ENCODE measurements at places on chromosomes 4 and X.

- DNase-seq, result peak; percentile 38
These were observed 2.7 kb downstream of the GSX2 start for GRCh38 chr4:54102531-54103106.

- no peak for DNase-seq
These were observed 83.9 kb upstream of the CPEB2 start for GRCh38 chr4:14918336-14918735.

DNA sequence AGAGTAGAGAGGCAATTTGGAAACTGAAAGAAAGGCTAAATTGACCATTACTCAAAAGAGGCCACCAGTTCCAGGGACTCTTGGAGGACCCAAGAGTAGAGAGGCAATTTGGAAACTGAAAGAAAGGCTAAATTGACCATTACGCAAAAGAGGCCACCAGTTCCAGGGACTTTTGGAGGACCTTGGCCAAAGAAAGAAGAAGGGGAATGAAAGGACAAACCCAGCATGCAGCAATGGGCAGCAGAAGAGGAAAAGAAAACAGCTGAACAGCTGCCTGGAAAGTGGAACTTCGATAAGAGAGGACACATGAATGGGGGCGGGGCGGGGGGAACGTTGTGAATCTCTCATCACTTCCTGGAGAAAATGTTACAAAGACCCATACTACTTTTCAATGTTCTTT, 80.8 kb downstream of the PALLD start:
- no peak for DNase-seq

- DNase-seq, result no peak
These were observed 202.3 kb downstream of the PPP3CA start for GRCh38 chr4:101145021-101145420.

- no peak for DNase-seq
These were observed 418.0 kb upstream of the PITX2 start for GRCh38 chr4:111040904-111041303.

DNA sequence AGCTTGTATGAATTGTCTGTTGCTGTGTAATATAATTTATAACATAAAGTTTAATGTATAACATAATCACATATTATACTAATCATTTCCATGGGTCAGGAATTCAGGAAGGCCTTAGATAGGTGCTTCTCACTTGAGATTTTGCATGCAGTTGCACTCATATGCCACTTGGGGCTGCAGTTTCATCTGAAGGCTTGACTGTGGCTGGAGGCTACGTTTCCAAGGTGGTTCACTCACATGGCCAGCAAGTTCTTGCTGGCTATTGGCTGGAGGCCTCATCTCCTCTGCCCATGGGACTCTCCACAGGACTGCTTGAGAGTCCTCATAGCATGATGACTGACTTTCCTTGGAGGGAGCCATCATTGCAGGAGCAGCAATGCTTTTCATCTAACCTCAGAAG, 53.4 kb upstream of the STX18 start:
- no peak for DNase-seq

GRCh38 chr4:59161249-59161648, 2038.9 kb upstream of the ADGRL3 start:
- DNase-seq, result peak; percentile 39

DNA sequence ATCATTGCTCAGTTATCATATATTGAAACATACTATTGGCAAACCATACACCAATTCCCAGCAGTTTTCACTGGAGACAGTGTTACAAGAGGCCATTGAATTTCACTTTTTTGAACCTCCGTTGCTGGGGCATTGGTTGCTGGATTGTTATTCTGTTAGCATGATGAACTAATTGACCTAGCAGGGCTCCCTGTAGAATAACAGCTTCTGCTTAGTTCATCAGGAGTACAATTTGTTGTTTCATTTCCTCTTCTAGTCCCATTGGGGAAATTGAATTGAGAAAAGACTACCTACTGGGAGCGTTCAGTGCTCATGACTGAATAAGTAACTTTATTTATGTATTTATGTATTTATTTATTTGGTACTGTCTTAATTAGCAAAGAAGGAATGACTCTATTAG, 151.6 kb downstream of the SLIT2 start:
- no peak for DNase-seq

GRCh38 chr4:2647403-2648158, 108.6 kb downstream of the TNIP2 start:
- DNase-seq, result no peak

DNA sequence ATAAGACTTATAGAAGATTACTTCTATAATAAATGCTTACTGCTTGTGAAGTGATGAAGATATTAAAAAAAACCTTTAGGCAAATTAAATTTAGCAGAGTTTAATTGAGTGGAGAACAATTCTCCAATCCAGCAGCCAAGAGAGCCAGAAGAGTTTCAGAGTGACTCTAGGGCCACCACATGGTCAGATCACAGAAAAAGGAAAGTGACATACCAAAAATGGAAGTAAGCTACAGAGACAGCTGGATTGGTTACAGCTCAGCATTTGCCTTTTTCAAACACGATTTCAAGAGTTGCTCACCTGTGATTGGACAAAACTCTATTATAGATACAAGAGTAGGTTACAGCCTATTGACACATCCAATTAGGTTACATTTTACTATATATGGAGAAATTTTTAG, 79.0 kb upstream of the TRAM1L1 start:
- DNase-seq, result peak; percentile 31

DNA sequence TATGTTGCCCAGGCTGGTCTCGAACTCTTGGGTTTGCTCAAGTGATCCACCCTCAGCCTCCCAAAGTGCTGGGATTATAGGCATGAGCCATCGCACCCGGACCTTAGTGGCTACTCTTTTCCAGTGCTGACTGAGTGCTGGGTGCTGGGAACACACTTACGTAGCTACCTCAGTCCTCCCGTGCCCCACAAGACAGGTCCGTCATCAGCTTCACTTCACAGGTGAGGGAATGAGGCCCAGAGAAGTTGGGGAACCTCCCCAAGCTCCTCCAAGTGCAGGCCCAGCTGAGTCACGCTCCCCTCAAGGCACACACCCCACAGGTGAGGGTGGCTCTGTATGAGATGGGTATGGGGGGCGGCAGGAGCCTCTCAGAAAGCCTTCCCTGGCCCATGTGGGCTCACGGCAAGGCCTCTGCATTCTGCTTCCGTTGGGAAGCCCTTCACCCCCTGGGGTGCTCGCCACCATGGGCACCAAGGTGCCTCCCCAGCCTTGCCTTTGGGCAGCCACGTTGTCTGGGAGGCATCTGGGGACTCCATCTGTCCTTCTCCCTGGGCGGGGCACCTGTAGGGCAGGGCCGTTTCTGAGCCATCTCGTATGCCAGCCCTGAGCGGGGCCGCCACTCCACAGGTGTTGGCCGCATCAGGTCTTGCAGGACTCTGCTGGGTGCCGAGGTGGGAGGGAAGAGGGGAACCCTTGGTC, 28.4 kb downstream of the NSG1 start:
- no peak for DNase-seq

DNA sequence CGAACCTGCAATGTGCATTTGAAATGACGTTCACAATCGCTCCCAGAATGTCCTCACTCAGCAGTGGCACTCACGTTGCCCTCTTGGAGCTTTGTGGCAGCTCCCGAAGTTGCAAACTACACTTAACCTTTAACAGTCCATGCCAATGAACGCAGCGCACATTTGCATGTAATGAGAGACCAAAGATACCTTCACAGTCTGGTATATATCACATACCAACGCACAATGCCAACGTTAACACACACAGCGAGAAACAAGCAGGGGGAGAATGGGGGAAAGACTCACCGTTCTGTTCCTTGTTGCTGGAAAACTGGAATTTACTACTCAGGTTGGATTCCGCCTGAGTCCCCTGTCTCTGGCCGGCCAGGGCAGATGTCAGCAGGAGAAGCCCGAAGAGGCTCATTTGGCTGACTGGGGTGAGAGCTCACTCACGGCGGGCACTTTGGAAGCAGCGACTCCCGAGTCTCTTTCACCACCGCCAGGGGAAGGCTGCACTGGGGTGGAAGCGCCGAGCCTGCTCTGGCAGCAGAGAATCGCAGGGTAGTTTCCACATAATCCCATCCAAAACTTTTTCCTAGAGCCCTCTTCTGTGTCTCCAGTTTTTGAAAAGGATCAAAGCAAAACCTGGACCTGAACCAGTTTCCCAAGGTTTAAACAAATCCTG, 966 bp downstream of the PDGFC start:
- peak; percentile 80 for DNase-seq

- no peak for DNase-seq
These were observed 50.2 kb upstream of the TLR3 start for GRCh38 chr4:186018784-186019183.

- DNase-seq, result no peak
These were observed 42.0 kb downstream of the PSAPL1 start for GRCh38 chr4:7392438-7393421.

- DNase-seq, result no peak
These were observed 810 bp upstream of the SOX3 start for GRCh38 chrX:140505421-140506337.

DNA sequence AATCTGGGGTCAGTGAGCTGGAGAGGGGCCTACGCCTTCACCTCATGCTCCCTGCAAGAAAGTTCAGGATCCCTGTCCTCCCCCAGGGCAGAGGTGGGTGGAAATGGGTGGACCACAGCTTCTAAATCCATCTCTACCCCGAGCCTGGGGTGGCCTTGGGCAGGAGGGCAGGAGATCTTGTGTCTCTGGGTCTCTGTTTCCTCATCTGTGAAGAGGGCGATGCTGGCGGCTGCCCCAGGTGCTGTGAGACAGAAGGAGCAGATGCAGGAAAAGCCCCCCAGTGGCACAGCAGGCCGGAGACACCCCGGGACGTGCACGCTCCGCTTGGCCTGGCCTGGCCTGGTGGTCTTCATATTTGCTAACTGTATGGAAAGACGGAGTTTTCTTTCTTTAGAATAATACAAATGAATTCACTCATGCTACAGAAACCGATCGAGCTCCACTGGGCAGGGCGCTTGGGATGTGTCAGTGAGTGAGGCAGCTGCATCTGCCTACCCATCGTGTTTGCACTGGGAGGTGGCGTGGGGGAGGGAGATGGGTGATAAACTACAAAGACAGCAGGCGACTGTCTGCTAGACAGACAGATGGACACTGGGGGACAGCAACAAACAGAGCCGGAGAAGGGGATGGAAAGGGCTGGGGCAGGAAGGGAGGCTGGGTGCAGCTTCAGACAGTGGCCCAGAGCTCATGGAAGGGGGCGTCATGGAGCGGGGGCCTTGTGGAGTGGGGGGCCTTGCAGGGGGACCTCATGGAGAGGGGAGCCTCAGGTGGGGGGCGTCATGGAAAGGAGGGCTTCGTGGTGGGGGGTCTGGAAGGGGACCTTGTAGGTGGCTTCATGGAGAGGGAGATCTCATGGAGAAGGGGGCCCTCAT, 136.2 kb downstream of the CPZ start:
- DNase-seq, result no peak

DNA sequence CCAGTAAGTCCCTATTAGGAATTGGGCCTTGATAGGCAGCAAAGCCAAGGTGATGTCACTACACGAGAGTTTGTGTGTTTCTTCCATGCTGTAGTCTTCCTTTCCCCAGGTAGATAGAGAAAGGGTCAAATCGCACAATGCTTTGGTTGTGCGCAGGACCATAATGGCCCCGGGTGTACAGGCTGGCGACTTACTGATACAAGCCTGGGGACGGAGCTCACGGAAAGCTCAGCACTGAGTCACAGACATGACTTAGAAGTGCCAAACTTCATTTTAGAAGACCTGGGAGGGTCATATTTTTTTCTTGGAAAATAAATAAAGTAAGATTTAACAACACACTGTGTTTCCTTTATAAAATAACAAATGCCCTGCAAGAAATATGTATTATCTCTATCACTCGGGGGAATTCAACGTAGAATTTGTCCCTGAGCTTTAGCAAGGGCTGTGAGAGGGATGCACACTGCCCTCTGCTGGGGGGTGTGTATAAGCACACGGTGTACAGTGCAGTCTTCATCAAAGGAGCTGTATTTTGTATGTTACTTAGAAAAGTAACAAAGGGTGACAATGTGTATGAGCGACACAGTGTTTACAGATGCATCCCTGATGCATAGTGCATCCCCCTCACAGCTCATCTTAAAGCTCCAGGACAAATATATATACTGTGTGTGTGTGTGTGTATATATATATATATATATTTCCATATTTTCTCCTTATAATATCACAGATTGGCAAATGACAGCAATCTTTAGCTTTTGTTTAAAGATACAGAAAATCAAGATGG, 254.5 kb upstream of the VEGFC start:
- peak; percentile 68 for DNase-seq

GRCh38 chrX:154458116-154458953, at the start of gene PLXNA3:
Gene PLXNA3 (plus strand): TSS chrX:154458281. CDS start chrX:154460184, 1,903 bp downstream.
- DNase-seq, result no peak

- peak; percentile 57 for DNase-seq
These were observed 5.3 kb downstream of the LRRC66 start for GRCh38 chr4:52014903-52015302.

DNA sequence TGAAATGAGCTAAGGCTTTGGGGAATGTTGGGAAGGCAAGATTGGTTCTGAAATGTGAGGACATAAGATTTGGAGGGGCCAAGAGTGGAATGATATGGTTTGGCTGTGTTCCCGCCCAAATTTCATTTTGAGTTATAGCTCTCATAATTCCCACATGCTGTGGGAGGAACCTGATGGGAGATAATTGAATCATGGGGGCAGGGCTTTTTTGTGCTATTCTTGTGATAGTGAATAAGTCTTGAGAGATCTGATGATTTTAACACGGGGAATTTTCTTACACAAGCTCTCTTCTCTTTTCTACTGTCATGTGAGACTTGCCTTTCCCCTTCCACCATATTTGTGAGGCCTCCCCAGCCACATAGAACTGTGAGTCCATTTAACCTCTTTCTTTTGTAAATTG, 157.6 kb upstream of the C1QTNF7 start:
- DNase-seq, result no peak

DNA sequence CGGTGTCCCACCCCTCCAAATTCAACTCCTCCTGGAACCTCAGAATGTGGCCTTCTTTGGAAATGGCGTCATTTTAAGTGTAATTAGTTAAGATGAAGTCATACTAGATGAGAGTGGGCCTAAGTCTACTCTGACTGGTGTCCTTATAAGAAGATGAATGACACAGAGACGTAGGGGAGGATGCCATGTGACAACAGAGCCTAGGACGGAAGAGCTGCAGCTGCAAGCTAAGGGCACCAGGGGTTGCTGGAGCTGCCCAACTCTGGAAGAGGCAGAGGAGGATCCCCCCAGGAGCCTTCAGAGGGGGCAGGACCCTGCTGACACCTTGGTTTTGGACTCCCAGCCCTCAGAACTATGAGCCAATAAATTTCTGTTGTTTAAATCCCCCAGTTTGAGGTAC, 115.1 kb downstream of the STK32B start:
- no peak for DNase-seq

DNA sequence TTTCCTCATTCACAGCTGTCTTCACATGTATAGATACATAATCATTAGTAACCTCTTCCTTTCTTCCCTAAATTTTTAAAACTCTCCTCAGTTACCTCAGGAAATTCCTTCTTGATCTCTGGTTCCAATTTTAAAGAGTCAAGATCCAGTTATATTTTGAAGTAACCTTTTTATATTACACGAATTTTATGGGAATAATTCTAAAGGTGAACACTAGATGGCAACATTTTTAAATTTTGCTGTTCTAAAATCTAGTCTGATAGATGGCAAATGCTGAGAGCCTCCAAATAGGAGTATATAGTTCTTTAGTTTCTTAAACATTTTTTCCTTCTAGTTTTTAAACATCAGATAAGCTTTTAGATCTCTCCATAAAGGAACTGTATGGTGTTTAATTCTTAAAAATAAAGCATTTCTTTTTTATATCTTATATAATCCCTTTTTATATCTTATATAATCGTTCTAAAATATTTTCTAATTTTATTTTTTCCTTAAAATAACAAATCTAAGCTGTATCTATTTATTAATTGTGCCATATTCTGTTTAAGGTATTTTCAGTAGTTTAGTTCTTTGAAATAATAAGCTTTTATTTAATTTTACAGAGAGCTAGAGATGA, 37.9 kb upstream of the PAPSS1 start:
- DNase-seq, result peak; percentile 61

Data from KBM-7 (cell line).